ENCODE measurements at places on chromosomes 1 and 21. TPM values are rescaled to one million over a fixed set of nuclear protein-coding genes. Genes with fewer than 3 reads are reported as not detected.

GRCh38 chr1:153490272-153491051 is 30.0 kb upstream of the S100A7 start:
- no peak for DNase-seq

- no peak for DNase-seq
Measured at GRCh38 chr1:74215229-74215628, 17.2 kb downstream of the FPGT start.

DNA sequence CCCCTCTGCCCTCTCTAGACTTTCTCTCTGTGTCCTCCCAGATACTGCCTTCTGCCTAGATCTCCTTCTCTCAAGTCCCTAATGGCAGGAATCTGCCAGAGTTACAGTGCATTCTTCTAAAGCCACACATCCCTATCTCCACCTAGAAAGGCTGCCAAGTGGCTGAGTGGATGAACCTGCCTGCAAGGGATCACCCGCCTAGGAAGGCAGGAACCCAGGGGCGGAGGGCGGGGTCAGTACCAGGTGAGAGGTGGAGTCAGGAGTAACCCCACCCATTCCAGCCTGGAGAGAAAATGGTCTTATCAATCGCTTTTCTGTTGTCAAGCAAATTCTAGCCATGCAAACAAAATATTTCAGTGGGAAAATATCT is 60.8 kb downstream of the BCAR3 start:
- no peak for DNase-seq

DNA sequence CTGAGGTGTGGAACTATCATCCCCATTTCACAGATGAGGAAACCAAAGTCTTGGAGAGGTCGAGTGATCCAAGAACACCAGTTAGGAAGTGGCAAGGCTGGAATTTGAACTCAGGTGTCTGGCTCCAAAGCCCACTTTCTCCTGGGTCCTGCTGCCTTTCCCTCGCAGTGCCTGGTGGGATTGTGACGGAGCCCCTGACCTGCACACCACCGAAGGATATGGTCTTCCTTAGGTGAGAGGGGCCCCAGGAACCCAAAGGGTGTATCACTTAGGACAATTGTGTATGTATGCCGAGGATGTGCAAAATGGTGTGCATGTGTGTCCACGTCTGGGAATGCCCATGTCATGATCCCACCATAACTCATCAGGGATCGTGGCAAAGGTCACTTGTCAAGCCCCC is 392.7 kb downstream of the MATN1 start:
- no peak for DNase-seq

- no peak for DNase-seq
Measured at GRCh38 chr1:17258758-17259130, 9.8 kb downstream of the PADI3 start.

Gene IGSF3
- total RNA-seq, result not detected

Gene OR2L5
- 0.23 TPM for total RNA-seq

Gene FCRL1
- not detected for total RNA-seq

Measured in CD4-positive, alpha-beta memory T cell (primary cell).